ENCODE measurements at places on chromosomes 11 and 22. TPM values are rescaled to one million over a fixed set of nuclear protein-coding genes. Genes with fewer than 3 reads are reported as not detected.

The TNNI2 gene
- 6.6 TPM for total RNA-seq

- H3K4me3 ChIP-seq: no peak overlapping the region
- no peak overlapping the region for H3K27ac ChIP-seq
- no peak for DNase-seq
- H3K27me3 ChIP-seq: no peaks in the 10 kb centered on the region
- no peaks in the 10 kb centered on the region for H3K4me1 ChIP-seq
Measured at GRCh38 chr11:12319461-12319951, 57.9 kb upstream of the PARVA start.

GRCh38 chr22:48835364-48835763, 992.3 kb downstream of the BRD1 start:
- DNase-seq: no peak
- H3K4me1 ChIP-seq: no peaks in the 10 kb centered on the region
- H3K4me3 ChIP-seq: no peak overlapping the region
- no peak overlapping the region for H3K27ac ChIP-seq

GRCh38 chr11:112884012-112884767, 77.0 kb upstream of the NCAM1 start:
- H3K4me1 ChIP-seq: no peaks in the 10 kb centered on the region
- DNase-seq: no peak
- no peak overlapping the region for H3K4me3 ChIP-seq
- no peak overlapping the region for H3K27ac ChIP-seq

GRCh38 chr22:20298110-20298802, 21.6 kb downstream of the DGCR6L start:
- peaks cover 4% of the 10 kb centered on the region for H3K4me1 ChIP-seq
- peaks cover 4% of the 10 kb centered on the region for H3K27me3 ChIP-seq
- H3K27ac ChIP-seq: no peak overlapping the region
- no peak for DNase-seq
- H3K36me3 ChIP-seq: no peaks in the 10 kb centered on the region
- H3K4me3 ChIP-seq: peak overlapping the region; percentile 32

The CCDC116 gene
- total RNA-seq: 0.19 TPM

DNA sequence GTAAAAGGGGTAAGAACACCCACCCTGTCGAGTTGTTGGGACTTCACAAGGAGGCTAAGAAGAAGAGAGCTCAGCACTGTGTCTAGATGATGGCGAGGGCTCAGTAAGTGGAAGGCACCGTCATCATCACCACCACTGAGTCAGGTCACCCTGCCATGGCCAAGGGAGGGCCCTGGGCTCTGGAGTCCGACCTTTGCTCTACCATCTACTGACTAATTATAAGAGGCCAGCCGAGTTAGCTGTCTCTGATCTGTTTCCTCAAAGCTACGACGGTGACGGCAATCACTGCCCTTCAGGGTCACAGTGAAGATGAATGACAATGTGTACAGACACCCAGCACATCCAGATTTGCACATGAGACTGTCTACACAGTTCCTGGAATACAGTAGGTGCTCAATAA, 29.3 kb downstream of the KIAA0930 start:
- H3K36me3 ChIP-seq: no peaks in the 10 kb centered on the region
- no peak overlapping the region for H3K4me3 ChIP-seq
- no peaks in the 10 kb centered on the region for H3K4me1 ChIP-seq
- H3K27me3 ChIP-seq: no peaks in the 10 kb centered on the region
- no peak overlapping the region for H3K27ac ChIP-seq

DNA sequence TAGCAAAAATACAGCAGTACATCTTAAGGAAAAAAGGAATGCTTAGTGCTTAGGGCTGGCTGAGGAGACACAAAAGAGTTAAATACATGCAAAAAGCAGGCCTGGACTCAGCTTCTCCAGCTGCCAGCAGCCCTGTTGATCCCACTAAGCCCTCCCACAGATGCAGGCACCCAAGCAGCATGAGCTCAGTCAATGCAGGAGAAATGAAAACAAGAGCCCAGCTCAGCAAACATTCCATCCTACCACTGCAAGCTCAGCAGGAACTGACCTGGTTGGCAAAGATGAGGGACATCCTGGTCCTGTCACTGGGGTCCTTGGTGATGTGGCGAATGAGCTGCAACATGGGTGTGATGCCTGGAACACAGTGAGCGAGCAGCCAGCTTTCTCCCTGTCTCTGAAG, 5.8 kb downstream of the CYB5R2 start:
- H3K4me1 ChIP-seq: peaks cover 5% of the 10 kb centered on the region
- H3K27ac ChIP-seq: no peak overlapping the region
- H3K4me3 ChIP-seq: no peak overlapping the region
- no peaks in the 10 kb centered on the region for H3K36me3 ChIP-seq
- no peaks in the 10 kb centered on the region for H3K27me3 ChIP-seq
